Foreskin melanocyte (primary cell): ENCODE measurements at places on chromosomes 13 and 19.

GRCh38 chr19:18506101-18506930 lies 15.6 kb downstream of the ELL start:
- DNase-seq = no peak

GRCh38 chr13:24008679-24009078 lies 111.4 kb upstream of the C1QTNF9B start:
- no peak for DNase-seq

- DNase-seq = no peak
These were observed 19.3 kb downstream of the SLC25A30 start for GRCh38 chr13:45398877-45399276.

DNA sequence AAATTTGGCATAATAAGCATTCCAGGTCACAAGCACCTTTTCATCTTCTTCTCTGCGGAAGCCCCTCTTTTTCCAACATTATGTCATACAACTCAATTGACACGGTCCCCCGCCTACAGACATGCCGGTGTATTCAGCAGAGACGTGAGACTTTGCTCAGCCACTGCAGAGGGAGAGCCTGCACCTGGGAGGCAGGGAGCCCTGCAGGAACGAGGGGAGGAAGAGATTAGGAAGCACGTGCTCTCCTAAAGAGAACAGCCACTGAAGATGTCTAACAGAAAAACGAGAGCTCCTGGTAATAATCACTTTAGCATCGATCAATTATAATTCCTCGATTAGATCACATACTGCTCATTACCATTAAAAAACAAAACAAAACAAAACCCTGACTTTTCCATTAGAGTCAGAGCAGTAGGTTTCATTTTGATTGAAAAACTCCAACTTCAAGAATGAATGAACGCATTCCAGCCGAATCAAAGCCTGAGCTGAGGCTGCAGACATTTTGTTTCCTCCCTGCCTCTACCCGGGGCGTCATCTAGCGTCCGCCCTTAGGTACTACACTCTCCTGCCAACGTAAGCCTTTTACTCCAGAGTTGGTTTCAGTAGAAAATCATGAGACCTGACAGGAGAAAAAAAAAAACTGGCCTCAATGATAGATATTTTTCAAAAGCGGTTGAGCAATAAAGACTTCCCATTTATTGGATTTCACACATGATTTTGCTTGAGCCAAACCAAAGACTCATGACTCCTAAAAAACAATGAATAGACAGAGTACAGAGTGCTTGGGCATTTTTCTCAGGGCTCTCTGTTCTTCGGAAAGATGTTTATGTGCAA lies 194.5 kb downstream of the KATNAL1 start:
- DNase-seq = peak; percentile 97

DNA sequence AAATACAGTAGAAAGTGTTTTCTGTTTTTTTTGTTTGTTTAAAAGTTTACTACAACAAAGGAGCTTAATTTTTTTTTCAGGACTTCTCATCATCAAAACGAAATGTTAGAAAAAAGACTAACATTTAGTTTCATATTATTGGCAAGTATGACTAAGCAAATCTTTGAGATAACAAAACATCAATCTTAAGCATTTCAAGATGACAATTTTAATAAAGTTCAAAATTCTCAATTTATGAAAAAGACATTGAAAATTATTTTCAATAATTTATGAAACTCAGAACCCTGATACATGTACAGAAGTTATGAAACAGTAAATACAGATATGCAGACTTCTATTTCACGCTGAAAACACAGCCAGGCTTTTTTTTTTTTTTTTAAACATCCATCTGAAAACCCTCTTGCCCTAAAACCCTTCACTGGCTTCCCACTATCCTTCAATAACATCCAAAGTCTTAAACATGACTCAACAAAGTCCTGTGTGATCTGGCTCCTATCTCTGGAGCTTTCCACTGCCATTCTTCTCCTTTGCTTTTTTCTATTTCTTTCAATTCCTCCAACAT lies 3.9 kb downstream of the RBM26 start:
- no peak for DNase-seq

DNA sequence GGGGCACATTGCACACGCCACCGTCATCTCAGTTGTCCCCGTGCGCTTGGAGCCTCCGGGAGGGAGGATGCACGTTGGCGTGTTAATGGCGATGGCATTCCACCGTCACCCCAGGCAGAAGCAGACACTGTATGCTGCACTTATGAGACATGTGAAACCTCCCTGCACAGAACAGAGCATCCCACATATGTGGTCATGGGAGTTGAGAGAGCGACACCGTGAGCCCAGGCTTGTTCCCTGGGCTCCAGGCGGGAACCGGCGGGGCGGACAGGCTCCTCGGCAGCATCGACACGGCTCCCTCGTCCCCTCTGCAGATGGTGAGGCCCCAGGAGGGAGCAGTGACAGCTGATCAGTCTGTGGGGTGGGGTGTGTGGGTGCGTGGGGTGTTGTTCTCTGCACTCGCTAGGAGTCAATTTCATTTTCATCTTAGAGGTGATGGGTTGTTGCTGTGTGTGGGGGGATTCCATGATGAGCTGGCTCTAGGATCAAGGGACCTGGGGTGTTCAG lies 40.4 kb downstream of the CRTC1 start:
- DNase-seq = no peak

GRCh38 chr13:113862931-113863523 lies 849 bp downstream of the GAS6 start:
- DNase-seq = no peak

DNA sequence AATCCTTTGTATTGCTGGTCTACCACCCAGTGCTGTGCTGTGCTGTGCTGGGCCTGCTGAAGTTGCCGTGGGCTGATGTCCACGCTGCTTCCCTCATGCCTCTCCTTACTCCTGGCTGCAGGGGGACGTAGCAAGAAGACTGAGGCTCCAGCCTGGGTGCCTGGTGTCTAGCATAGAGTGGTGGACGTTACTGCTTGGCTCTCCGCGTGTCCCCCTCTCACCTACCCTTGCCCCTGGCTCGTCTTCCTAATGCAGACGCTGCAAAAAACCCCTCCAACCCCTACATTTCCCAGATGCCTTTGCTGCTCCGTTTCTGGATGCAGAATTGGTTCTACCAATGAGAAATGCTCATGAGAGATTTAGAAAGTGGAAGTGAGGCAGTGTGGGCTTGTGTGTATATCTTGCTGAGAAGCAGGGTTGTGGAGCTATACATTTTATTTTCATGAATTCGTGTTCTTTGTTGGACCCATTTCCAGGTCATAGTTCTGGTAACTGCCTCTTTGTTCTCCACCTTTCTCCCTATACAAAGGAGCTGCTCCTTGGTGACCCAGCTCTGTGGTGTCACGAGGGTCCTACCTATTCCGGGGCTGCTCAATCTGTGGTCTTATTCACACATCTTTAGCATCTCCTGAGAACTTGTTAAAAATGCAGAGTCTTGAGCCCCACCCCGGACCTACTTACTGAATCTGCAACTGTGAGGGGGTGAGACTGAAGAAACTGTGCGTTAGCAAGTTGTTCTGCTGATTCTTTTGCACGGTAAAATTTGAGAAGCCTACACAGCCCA lies 7.9 kb upstream of the DENND1C start:
- DNase-seq = no peak

DNA sequence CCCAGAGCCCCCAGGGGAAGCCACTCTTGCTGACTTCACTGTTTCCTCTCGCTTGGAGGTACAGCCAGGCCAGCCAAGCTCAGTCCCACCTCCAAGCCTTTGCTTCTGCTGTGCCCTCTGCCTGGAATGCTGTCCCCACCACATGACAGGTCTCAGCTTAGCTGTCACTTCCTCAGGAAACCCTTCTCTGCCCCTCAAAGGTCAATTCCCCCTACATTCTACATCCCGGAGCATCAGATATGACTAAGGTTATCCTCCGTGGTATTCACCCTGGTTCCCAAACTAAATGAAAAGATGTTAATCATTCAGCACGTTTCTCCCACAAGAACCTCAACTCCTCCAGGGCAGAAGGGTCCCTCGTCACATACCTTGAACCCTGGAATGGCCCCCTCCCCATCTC lies 53.5 kb downstream of the PTPRS start:
- no peak for DNase-seq

- no peak for DNase-seq
These were observed 290.1 kb downstream of the DCLK1 start for GRCh38 chr13:35841060-35841521.

DNA sequence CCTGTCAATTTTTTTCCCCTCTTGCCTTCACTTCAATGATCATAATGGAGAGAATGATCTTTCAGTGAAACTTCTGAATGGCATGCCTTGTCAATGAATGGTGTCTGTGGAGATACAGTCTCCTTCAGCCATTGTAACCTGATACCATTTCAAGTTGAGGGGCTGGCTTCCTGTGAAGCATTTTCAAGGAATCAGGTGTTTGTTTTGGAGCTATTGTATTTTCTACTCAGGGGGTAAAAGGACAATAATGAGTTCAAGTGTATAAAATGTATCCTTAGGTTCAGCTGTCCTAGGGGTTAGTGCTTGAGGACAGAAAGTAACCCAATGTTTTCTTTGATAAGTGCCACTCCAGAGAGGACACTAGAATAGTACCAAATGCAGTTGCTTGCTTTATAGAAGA lies 23.8 kb upstream of the CBY2 start:
- no peak for DNase-seq

DNA sequence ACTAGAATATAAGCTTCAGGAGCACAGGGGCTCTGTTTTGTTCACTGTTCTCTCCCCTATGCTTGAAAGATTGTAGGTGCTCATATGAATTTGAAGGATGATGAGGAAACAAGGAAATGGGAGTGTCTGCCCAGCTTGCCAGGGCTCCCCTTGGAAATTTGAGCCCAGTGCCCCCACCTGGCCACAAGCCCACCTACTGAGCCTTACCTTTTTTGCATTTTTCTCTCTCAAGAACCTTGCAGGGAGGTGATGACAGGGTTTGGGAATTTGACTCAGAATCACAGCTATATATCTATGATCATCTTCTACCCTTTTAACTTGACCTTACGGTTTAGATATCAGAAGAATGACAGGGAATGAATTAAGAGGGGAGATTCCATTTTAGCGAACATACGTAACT lies 33.8 kb downstream of the SERP2 start:
- DNase-seq = no peak

DNA sequence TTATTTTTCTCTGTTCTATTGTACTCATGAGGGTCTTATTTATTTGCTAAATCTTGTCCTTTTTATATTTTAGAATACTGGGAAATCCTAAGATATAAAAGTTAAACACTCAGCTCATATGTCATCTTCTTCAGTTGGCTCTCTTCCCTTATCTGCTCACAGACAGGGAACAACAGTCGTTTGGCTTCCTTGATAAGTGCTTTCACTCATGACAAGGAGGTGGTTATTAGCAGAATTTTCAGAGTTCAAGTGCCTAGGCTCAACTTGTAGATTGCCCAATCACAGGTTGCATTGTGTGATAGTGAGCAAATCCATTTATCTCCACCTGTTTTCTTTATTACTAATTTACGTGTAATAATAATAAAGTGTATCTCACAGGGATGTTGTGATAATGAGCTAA lies 620.3 kb upstream of the PCDH20 start:
- no peak for DNase-seq

DNA sequence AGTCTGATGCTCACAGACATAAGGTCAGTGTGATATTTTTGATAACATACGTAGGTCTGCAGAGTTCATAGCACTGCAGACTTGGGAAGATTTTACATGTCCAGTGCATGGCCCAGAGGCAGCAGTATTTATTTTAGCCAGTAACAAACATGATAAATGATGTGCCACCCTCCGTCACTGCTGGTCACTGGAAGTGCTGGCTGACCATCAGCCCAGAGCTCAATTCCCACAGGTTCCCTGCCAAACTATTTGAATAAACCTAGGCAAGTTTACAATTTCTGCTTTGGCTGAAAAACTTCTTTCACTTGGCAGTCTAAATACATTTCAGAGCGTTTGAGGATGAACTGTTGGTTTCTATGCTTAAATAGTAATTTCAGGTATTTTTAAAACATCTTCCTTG lies 135.5 kb upstream of the EDNRB start:
- DNase-seq = no peak

DNA sequence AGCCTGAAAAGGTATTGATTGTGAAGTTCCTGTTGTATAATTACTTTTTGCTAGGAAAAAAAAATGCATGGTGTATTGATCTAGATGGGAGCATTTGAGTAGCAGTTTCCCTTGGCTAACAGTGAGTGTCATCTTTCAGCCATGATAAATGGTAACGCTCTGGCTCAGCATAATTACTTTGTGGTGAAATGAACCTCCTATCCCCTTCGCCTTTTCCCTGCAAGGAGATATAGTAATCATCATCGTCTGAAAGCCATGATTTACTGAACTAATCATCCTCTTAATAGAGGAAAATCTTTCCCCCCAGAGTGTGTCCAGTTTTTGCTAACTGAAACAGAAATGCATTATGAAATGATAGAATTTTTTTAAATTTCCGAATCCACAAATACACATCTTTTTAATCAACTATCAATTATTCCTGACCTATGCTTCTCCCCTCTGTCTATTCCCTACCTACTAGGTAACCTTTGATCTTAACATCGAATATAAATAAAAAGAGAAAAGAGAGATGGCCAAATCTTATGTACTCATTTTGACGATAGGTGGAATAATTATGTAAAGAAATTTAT lies 88.7 kb downstream of the MAB21L1 start:
- no peak for DNase-seq

- DNase-seq = no peak
These were observed 20.5 kb downstream of the CYTH2 start for GRCh38 chr19:48489608-48490216.

DNA sequence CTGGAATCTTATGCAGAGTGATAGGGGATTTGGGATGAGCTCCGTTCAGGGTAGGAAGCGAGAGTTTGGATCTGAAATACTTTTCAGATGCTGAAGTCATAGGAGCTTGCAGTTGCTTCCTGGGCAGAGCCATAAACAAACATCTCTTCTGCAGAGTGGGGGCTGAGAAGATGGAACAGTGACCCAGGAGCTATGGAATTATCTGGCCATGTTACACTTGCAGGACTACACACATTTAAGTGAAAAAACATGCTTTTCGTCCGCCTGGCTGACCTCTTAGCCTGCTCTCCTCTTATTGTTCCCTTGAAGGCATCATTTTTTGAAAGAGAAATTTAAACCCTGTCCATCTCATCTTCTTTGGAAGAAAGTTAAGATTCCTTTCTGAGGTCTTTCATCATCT lies 40.7 kb downstream of the PSG11 start:
- no peak for DNase-seq

- DNase-seq = no peak
These were observed 66.7 kb downstream of the GPR12 start for GRCh38 chr13:26693749-26694463.

DNA sequence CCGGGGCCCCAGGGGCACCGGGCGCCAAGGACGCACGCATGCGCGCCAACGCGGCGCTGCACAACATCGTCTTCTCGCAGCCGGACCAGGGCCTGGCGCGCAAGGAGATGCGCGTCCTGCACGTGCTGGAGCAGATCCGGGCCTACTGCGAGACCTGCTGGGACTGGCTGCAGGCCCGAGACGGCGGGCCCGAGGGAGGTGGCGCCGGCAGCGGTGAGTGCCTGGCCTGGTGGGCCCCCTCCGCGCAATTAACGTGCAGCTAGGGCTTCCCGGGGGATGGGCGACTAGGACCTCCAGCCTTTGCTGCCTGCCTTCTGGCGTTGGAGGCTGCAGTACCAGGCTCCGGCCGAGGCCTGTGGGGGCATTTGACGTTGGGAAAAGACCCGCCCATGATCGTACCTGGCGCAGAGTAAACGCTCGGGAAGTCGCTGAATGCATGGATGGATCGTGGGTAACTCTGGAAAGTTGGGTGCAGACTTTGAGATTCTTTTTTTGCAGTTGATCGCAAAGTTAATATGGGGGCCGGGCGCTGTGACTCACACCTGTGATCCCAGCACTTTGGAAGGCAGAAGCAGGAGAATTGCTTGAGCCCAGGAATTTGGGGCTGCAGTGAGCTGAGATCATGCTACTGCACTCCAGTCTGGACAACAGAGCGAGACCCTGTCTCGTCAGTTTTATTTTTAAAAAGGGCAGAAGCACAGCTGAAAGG lies 7.3 kb downstream of the APC2 start:
- DNase-seq = no peak

- DNase-seq = no peak
These were observed 8.5 kb downstream of the PGLS start for GRCh38 chr19:17519967-17520366.
